ENCODE measurements at places on chromosomes 7 and 10.

- no peak for DNase-seq
These were observed 882.4 kb upstream of the AUTS2 start for GRCh38 chr7:68715907-68716306.

- no peak for DNase-seq
These were observed 340.6 kb upstream of the NRP1 start for GRCh38 chr10:33674986-33675599.

DNA sequence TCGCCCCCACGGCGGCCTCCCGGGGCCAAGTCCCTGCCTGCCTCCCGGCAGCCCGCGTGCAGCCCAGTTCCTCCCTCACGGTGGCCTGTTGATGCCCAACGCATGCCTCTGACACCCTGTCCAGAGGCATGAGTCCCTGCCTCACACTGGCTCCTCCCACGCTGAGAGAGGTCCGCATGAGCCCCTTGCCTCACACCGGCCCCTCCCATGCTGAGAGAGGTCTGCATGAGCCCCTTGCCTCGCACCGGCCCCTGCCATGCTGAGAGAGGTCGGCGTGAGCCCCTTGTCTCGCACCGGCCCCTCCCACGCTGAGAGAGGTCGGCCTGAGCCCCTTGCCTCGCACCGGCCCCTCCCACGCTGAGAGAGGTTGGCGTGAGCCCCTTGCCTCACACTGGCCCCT is 59.9 kb downstream of the CCDC201 start:
- no peak for DNase-seq

DNA sequence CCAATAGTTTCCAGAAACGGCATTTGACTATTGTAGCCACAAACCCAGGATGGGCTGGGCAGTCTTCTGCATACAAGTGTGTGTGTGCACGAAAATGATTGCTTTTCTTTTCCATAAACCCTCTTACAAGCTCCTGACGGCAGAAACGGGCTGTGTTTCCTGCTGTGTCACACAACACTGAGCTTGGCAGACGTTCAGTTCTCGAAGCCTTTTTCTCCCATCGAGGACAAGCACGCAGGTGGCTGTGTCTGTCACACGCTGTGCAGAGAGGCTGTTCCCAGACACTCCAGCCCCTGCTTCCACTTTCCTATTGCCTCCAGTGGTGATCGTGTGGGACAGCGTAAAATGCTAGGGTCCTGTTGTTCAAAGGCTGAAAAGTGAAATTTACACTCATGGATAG is 32.1 kb downstream of the RBAK start:
- no peak for DNase-seq

GRCh38 chr10:96389785-96390184 is 31.0 kb upstream of the OPALIN start:
- no peak for DNase-seq

DNA sequence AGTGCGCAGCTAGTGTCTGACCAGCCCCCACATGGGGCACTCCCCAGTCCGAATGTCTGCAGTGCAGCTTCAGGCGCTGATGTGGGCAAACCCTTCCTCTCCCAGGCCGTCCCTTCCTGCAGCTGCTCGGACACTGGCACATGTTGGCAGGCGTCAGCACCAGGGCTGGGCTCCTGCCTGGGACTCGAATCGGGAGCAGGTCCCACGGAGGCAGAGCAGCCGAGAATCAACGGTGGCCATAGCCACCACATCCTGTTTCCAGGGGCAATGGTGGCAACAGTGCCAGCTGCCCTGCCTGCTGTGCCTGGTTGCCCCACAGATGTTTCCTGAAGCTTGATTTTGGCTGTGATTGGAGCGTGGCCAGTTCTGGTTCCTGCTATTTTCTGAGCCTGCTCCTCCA is 65.8 kb downstream of the MGMT start:
- DNase-seq = no peak

- DNase-seq = no peak
These were observed 8.4 kb upstream of the HHEX start for GRCh38 chr10:92681306-92681834.

DNA sequence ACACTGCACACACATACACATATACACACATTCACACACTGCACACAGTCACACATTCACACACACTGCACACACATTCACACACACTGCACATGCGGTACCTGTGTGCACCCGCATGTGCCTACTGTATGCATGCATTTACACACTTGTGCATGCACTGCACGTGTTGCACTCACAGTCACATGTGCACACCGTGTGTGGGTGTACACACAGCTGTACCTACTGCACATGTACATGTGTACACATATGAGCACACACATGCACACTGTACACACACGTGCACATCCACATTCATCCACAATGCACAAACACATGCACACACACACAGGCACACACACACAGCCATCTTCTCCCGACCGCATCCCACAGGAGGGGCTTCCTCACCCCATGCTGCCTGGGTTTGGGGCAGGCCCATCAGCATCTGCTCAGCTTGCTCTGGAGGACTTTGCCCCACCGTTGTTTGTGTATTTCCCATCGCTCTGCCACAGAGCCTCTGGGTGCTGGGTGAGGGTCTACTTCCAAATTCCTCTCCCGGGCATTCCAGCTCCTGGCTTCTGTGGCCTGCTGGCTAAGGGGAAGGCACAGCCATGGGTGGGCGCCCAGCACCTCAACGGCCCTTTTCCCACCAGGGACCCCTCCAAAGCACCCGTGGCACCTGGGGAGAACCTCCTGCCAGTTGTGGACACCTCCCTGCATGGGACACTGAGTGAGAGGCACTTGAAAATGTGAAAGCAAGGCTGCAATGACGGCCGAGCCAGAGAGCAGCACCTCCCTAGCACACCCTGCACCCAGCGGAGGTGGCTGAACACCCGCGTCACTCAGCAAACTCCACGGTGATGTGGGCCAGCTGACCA is 324.3 kb downstream of the PTPRN2 start:
- DNase-seq = no peak

DNA sequence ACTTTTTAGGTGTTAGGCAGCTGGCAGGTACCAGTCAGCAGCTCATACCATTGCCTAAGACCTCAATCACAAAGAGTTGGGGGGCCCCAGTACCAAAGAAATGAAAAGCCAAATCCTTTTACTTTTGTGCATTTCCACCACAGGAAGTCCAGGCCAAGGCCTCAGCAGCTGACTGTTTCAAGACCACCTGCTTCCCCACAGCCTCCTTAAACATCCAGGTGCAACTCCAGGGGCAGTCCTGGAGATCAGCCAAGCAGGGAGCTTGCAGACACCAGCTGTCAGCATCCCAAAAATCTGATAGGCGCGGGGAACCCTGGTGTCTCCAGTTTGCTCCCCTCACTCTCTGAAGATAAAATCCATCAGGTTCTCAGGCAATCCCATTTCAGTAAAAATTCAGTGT is 91.5 kb upstream of the EFCAB10 start:
- DNase-seq = no peak

GRCh38 chr7:162632-163297 is 29.6 kb upstream of the FAM20C start:
- no peak for DNase-seq

- no peak for DNase-seq
These were observed 442.8 kb downstream of the NEBL start for GRCh38 chr10:20454331-20454730.

GRCh38 chr7:45103958-45104843 is 7.3 kb downstream of the TBRG4 start:
- DNase-seq = no peak

GRCh38 chr10:133141144-133141957 is 18.7 kb upstream of the KNDC1 start:
- DNase-seq = peak; percentile 25

DNA sequence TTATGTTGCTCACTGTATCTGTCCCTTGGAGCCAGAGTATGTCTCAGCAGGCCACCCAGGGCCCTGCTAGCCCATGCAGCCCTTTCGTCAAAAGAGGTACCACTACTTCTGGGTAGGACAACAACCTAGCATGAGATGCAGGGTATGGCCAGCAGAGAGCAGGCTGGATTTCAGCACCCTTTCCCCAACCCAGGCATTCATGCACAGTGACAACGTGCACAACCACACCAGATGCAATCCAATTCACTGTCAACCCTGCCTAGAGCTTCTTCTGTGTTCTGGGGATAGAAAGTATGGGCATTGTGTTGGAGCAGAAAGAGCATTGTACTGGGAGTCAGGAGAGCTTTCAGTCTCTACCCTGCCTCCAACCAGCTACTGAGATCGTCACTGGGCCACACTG is 37.9 kb downstream of the JAZF1 start:
- no peak for DNase-seq

- no peak for DNase-seq
These were observed 51.4 kb downstream of the FAM241B start for GRCh38 chr10:69681436-69681835.

DNA sequence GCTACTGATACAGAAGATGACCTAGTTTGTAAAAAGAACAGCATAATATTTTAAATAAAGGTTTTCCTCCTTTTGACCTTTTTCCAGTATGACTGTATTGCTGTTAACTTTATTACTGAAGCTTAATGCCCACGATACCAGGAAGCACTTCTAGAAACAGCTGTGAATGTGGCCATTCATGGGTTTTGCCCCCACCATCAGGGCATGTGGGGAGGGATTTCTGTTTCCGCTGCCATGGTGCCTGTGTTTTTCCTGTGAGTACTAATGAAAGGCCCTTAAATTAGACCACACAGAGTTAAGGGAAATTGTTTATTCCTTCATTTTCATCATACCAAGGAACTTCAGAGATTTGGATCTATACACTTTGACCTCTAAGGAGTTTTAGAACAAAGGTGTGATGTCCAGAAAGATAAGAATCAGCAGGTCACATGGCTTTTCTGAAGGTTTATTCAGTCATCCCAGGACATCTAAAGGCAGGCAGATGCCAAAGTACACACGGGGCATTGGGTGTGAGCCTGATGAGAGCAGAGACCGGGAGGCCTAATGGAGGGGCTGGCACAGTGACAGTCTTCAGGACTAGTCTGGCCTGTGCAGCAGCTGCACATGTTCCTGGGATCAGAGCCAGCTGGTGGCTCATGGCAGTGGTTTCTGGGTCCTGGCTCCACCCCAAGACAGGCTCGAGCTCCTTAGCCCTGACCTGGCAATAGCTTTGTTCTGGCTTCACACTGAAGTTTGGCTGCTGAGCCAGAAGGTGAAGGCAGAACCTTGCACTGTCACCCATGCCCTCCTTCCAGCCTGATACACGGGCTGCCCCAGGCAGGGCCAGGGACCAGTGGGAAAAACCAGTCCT is 190.9 kb downstream of the REEP3 start:
- DNase-seq = no peak

GRCh38 chr7:129376778-129377700 is 57.2 kb upstream of the STRIP2 start:
- no peak for DNase-seq

- DNase-seq = no peak
These were observed 15.1 kb downstream of the GPR26 start for GRCh38 chr10:123681285-123681684.

GRCh38 chr10:629186-629998 is 60.1 kb downstream of the DIP2C start:
- DNase-seq = no peak

- DNase-seq = no peak
These were observed 21.7 kb downstream of the CCM2 start for GRCh38 chr7:45021604-45022296.

DNA sequence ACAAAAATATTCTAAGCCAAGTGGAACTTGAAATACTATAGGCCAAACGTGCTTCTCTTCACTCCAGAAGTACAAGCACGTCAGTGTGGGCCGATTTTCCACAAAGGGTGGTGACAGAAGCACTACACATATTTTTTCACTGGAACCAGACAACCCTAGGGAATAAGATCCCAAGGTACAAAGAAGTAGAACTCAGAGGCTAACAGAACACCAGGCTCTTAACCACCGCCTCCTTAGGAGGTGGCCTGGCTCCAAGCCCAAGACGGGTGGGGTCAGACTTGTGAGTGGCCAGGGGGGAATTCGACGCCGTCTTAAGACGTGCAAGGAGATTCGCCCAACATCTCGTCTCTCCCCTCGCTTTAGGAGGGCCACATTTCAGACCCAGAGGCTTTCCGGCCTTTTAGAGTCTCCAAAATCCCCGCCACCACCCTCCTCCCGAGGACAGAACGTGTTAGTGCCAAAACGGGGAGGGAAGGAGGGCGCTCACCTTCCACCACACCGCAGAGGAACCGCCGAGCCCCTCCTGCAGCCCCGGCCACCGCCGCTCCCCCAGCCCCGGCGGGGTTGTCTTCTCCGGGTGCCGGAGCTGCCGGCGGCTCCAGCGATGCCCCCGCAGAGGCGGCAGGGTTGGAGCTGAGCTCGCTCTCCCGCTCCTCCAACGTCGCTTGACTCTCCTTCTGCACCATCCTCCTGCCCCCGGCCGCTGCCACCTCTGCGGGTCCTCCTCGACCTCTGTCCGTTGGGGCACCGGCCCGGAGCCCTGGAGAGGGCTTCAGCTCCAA is 716 bp downstream of the OGA start:
- DNase-seq = peak; percentile 49

- no peak for DNase-seq
These were observed 25.6 kb upstream of the CD36 start for GRCh38 chr7:80612880-80613279.

GRCh38 chr10:68625316-68625921 is 65.3 kb downstream of the TET1 start:
- no peak for DNase-seq

GRCh38 chr10:21524131-21524525 is 1.4 kb downstream of the SKIDA1 start:
- DNase-seq = no peak

DNA sequence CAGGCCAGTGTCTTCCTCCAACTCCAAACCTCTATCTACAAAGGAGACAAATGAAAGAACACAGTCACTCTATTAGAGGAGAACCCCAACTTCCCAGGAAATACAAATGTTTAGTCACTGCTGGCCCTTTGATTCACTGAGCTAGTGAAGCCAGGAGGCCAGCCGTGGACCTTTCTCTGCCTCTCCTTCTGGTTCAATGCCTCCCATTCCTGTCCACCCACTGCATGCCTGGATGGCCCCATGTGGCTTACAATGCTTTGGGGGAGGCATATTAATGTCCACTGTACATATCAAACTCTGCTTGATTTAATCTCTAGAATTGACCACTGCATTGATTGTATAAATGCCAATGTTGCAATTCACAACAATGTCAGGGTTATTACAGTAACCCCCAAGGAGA is 687.3 kb downstream of the KCNMA1 start:
- DNase-seq = no peak

- no peak for DNase-seq
These were observed 93.3 kb upstream of the FZD8 start for GRCh38 chr10:35735412-35735811.

- DNase-seq = no peak
These were observed 97.2 kb downstream of the SMURF1 start for GRCh38 chr7:99046722-99047121.
